ENCODE measurements at places on chromosomes 12 and 14.
A peak's percentile ranks its signal among the peaks of the same experiment; 100 is the strongest.

DNA sequence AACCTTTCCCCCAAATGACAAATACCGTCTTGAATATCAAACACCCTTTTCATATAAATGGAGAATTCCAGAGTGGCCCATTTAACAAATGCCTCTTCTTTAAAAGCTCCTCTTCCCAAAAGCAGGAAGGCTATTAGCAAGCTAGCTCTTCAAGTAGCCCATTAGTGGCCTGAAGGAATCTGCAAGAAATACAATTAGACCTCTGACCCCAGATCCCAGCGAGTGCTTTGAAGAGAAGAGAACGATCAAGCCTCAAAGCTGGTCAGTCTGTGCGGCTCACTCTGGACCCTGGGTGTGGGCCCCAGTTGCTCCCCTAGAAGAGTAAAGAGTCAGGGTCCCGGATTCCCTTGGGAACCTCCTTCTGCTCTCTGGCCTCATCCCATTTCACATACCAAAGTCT, 325.6 kb downstream of the NUAK1 start:
- DNase-seq, result no peak

DNA sequence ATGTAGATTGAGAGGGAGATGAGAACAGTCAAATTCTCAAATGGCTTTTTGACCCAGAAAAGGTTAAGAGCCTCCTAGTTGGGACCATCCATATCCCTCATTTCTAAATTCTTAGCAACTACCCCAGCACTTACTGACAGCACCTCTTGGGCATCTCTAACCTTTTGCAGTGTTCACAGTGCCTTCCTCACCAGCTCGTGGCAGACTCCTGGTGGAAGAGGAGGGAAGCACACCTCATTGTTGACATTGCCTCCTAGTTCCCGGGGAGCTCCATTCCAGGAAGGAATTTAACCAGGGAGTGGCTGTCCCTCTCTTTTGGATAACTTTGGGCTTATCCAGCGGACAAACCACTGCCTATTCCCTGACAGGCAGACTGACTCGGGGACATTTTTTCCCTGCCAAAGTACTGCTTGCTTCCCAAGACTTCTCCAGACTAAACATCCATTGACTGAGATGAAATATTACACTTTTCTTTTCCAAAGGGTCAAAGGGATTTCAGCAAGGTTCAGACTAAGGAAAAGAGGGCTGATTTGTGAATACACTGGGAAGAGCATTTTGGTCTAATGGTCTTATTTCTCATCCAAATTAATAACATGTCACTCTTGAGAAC, 9.0 kb upstream of the OR6J1 start:
- peak; percentile 25 for DNase-seq

DNA sequence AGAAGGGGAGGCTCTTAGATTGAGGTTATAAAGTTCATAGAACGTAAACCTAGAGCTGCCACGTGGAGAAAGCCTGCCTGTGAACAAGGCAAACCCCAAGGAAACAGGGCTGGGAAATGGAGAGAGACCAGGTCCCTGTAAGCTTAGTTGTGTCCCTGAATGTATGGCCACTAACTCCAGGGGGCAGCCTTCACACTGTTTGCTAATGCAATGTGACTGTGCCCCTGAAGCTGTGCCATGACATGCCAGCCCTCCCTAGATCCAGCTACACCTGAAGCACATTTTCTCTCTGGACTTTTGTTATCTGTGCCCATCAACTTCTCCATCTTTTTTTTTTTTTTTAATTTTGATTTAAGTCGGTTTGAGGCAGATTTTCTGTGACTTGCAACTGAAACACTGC, 60.6 kb upstream of the TMCC3 start:
- DNase-seq, result no peak

GRCh38 chr12:45713078-45713477, 16.4 kb upstream of the ARID2 start:
- DNase-seq, result no peak

GRCh38 chr12:128852885-128853599, at the start of gene GLT1D1:
Gene GLT1D1, plus strand, starts transcription at chr12:128853478. Its CDS starts 104 bp downstream, at chr12:128853582.
- no peak for DNase-seq

- DNase-seq, result no peak
These were observed 860 bp downstream of the NDRG2 start for GRCh38 chr14:21023817-21024584.

DNA sequence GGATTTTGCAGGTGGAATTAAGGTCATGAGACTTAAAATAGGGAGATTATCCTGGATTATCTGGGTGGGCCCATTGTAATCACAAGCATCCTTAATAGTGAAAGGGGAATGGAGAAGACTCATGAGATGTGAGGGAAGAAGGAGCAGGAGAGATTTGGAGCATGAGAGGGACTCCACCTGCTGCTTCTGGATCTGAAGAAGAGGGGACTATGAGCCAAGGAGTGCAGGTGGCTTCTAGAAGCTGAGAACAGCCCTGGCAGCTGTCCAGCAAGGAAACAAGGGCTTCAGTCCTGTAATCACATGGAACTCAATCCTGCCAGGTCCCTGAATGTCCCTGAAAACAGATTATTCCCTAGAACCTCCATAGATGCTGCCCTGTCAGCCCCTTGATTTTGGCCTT, 67.8 kb downstream of the PELI2 start:
- no peak for DNase-seq

DNA sequence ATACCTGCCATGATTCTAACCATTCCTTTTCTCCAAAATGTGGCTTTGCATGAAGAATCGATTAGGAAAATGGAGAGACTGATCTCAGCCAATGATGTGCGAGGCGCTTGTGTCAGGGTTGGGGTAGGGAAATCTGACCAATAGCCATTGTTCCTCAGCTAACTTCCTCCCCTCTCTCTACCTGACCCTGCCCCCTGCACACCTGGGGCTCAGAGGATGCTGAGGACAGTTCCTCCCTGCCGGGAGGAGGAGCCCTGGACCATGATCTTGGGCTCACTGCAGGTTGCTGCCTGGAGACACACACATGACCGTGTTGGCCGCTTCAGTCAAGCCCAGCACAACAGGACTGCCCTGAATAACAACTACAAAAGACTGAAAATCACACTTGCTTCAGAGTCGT, 119.8 kb upstream of the SFSWAP start:
- no peak for DNase-seq

DNA sequence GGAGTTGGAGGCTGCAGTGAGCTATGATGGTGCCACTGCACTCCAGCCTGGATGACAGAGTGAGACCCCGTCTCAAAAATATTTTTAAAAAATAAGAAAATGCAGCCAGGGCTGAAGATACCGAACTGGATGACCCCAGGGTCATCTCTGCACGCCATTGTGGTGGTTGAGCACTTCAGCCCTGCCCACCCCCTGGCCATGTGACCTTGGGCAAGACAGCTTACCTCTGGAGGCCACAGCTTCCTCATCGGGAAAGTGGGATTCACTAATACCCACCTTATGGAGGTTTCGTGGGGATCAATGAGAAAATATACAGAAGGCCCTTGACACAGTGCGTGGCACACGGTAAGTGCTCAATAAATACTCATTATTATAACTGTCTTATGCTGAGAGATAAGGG, 25.5 kb downstream of the MVK start:
- no peak for DNase-seq

GRCh38 chr14:101972126-101972866, 7.9 kb downstream of the DYNC1H1 start:
- peak; percentile 12 for DNase-seq
